Mucosa of descending colon (tissue), 3 donors: ENCODE measurements at places on chromosomes 2 and 18. TPM values are rescaled to one million over a fixed set of nuclear protein-coding genes. Genes with fewer than 3 reads are reported as not detected.

Gene HOXD10
- total RNA-seq, result 3.0 TPM

- DNase-seq, result no peak
Observed at GRCh38 chr2:120392923-120393322, 47.0 kb downstream of the INHBB start.

DNA sequence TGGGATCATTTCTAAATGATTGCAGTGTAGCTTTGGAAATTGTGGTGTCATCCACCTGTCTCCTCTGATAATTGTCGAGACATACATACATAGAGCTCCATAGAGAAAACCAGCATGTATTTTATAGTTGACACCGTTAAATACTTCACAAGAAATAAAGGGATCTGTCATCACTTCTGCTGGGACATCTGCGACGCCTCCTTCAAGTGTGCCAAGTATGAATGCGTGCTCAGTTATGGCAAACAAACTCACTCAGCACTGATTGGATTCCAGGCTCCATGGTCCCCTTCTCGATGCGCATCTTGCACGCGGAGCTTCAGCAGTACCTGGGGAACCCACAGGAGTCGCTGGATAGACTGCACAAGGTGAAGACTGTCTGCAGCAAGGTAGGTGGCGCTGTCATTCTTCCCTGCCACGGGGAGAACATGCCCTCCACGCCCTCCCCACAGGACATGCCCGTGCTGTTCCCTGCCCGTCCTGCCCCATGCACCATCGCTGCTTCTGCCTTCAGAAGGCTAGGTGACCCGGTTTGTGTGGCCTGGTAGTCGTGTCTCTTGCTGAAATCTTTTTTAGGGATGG is 64.1 kb downstream of the TRAPPC12 start:
- no peak for DNase-seq

DNA sequence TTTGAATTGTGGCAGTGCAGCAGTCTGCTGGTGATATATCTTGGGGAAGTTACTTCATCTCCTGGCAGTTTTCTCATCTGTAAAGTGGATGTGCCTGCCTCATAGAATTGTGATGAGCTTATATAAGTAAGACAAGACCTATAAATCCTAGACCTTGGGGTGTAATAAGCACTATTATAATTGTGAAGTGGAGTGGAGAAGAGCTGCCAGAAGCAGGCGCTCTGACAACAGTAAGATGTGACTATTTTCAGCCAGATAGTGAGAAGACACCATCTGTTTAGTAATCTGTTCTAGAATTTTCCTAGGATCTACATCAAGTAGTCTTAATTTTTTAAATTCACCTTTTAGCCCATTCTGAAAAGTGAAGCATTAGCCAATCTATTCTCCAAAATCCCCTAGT is 85.6 kb upstream of the TSPYL6 start:
- DNase-seq, result no peak
